ENCODE measurements at places on chromosomes 5 and 9.

- no peak for DNase-seq
Observed at GRCh38 chr5:32865475-32865874, 154.4 kb downstream of the NPR3 start.

DNA sequence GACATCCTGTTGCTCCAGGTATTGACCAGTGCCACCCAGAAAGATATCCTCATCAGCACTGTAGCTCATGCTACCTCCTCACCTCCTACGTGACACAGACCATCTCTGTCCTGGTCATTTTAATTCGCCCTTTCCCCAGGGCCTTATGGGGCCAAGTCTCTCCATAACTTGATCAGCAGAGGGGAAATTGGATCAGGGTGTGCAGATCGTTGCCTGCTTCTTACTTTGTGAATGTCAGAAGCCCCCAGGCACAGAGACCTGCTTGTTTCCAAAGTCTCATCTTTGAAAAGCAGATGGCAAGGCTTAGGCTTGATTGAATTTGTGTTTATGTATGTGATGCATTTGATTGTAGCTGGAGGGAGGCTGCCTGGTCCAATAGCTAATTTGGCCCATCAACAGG is 8.8 kb upstream of the DBH start:
- no peak for DNase-seq

DNA sequence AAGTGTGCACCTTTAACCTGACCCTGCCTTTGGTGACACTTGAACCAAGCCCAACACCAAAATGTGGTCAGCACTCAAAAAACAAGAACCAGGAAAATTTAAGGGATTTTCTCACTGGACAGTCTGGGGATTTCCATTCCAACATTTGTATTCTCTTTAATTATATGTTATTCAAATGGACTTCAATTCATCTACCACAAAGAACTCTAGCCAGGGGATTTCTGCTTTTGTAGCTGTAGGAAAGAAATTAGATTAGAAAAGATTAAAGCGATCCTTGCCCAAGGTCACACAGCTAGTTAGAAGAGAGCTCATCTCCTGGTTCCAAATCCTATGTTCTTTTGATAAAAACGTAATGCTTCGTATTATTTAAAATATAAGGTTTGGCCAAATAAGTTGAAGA is 94.8 kb upstream of the JAK2 start:
- DNase-seq, result no peak

- no peak for DNase-seq
Observed at GRCh38 chr5:80103371-80103770, 68.2 kb downstream of the THBS4 start.

- DNase-seq, result peak; percentile 90
Observed at GRCh38 chr5:150129813-150130492, 25.7 kb downstream of the PDGFRB start.

DNA sequence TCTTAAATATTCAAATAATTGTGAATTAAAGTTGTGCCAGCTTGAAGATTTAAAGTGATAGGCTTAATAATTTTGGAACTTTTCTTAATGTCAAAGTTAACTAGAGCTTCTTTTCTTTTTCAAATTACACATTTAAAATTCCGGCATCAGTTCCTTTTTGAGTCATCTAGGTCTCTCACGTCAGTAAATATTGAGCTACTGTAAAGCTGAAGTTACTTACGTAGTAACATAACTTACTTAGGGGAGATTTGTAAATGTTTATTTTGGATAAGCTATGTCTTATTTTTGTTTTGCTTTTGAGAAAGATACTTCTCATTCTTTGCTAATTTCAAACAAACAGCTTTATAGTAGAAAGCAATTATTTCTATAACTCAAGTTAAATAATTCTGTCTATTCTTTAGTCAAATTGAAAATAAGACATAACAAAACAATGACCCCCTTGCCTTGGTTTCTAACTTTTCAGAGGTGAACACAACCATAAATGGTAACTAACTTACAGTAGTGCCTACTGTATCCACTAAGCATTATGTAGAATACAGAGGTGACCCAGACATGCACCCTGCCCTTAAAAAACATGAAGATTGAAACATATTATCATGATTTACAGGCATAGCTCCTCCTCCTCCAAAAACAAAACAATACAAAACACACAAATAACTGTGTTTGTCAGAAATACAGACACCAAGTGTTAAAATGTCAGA is 29.8 kb downstream of the CD274 start:
- no peak for DNase-seq

DNA sequence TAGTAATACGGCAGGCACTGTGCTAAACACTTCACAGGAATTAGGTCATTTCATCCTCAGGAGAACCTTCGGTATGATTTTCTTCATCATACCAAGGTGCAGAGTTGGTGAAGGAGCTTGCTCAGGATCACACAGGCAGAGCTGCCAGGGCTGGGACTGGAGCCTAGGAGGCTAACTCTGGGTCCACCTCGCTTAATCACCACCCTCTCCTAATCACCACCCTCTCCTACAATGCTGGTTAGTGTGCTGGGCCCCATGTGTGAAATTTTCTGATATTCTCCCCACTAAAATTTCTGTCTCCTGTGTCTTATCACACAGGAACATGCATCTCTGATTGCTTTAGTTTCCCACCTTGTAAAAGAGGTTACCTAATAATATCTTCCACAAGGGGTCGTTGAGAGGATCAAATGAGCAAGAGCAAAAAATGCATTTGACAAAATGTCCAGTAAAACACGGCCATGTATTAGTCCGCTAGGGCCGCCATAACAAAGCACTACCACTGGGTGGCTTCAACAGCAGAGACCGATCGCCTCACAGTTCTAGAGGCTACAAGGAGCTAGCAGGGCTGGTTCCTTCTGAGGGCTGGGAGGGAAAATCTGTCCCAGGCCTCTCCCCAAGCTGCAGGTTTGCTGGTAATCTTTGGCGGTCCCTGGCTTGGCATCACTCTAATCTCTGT is 128.2 kb upstream of the NFIB start:
- peak; percentile 49 for DNase-seq

DNA sequence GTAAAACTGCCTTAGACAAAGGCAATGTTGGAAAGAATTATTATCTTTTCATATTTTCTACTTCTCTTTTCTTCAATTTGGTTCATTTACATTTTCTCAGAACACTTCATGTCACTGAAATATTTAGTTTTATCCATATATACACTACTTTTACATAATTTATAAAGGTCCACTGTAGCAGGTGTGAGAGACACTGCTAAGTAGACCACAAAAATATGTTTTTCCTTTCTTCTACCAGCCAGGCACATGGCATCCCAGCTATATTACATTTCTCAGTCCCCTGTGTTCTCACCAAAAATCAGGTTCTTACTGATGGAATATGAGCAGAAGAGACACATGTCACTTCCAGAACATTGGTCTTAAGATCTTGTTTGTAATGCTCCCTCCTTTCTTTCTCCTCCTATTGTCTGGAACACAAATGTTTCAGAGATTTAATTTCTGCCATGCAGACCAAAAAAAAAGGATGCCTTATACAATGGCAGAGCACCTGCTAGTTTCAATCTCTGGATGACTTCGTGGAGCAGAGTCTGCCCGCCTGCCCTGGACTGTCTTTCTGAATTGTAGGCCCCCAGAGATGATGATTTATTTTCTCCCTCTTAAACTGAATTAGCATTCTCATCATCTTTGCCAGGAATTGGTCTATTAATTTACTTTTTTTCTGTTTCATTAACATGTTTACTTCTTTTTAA is 125.4 kb upstream of the ACOT12 start:
- no peak for DNase-seq

DNA sequence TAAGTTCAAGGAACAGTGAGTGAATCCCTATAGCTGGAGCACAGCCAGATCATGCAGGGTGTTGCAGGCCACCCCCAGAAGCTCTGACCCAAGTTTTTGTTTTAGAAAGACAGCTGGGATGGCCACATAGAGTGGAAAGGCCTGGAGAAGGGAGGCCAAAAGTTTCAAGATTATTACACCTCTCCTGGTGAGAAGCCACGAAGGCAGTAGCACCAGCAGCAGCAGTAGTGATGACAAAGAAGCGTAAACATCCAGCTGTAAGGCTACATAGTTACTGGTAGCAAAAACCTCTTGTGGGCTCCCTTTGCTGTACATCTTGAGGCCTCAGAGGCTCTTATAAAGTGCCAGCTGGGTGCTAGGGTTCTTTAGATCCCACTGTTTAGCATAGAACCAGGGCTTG is 11.8 kb downstream of the ADAMTSL1 start:
- DNase-seq, result no peak

GRCh38 chr9:127267793-127268525 is 3.4 kb downstream of the GARNL3 start:
- DNase-seq, result no peak

- DNase-seq, result no peak
Observed at GRCh38 chr9:97771641-97772040, 74.5 kb upstream of the XPA start.

DNA sequence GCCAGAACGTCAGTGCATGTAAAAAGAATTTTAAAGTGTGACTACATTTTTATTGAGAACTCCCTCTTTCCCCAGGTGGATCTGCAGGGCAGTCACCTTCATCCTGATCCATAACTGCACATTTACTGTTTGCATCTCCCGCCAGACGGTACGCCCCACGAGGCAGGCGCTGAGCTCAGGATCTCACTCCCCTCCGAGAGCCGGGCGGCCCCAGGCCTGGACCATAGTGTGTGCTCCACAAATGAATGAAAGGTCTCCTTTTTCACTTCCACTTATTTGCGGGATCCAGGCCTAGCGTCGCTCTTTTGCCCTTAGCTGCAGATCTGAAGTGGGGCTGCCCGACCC is 378 bp downstream of the DROSHA start:
- peak; percentile 52 for DNase-seq

DNA sequence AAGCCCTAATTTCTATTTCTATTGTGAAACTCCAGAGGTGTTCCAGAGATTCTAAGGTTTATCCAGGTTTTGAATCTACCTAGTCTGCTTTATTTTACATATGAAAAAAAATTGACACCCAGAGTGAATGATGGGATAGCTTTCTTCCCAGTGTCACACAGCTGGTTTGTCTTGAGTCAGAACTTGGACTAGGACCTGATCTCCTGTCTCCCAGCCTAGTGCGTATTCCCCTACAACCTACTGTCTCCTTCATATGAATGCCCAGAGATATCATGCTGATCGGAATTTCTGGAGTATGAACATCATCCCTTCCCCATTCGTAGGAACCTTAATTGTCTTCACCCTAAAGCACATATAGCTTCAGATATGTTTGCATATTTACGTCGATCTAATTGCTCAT is 524.2 kb downstream of the SPATA31D1 start:
- DNase-seq, result no peak

DNA sequence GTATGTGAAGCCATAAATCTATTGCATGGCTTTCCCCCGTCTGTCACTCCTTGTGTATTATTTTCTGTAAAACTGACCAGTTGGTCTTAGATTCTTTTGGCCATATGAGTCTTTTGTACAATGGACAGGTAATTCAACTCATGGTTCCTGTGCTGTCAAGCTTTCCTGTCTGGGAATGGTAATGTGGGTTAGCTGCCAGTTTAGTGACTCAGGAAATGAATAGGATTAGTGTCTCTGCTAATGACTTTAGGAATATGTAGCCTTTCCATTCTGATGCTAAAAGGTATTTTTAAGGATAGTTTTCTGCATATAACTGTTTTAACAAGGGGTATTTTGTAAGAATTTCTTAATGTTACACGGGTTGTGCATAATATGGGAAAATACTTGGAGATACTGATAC is 182.7 kb downstream of the PBX3 start:
- DNase-seq, result no peak

DNA sequence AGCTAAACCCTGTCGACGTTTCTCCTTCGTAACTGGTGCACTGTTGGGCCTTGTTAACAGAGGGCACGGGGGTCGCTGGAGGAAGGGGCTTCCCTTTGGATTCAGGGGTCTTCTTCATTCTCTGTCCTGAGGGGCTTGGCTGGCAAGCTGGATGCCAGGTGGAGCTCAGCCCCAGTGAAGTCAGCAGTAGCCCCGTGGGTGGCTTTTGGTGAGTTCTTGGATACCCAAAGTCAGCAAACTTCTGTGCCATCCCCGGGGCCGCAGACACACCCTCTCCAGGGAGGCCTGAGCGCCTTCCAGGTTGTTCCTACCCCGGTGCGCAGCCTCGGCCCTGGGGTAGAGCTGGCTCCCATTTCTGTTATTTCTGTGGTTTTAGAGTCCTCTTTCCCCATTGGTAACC is 12.3 kb upstream of the OBP2A start:
- no peak for DNase-seq

DNA sequence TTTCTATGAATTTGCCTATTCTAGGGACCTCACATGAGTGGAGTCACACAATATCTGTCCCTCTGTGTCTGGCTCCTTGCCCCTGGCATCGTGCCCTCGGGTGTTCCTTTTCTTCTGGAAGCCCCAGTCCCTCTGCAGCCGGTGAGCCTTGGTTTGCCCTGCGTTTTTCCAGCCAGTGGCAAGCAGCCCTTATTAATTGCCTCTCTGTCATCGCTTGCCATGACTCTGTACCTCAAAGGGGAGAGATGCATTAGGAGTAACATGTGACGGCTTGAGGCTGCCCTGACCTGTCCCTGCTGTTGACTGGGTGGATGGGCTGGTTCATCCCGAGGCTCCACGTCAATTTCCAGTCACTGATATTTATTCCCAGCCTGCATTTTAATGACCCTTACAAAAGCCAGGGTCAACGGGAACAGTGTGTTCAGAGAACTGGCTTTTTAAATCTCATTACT is 87.3 kb downstream of the CFAP90 start:
- no peak for DNase-seq

- no peak for DNase-seq
Observed at GRCh38 chr9:72749276-72749675, 203.6 kb downstream of the ALDH1A1 start.

DNA sequence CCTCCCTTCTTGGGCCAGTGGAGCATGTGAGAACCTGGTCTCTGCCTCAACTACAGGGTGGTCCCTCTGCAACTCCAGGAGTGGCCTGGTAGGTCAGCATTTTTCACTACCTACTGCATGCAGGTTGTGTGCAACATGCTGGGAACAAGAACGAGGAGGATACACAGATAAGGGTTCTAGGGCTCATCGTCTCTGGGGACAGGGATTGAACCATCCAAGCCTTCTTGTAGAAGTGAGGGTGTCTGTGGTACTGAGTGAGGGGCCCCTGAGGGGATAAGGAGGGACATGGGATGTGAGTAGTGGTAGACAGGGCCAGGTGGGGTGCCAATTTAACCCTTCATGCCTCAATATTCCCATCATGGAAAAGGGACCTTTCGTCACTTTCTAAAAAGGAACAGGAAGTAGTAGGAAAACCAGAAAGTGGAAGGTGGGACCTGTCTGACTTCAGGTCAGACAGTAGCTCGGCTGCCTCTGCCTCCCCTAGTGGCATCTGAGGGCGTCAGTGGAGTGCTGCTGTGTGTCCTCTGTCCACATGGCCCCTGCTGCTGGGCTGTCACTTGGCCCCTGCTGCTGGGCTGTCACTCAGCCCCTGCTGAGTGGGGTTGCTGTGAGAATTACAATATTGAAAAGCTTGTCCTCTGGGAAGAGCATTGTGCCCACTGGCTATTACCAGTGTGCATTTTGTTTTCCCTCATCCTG is 48.6 kb upstream of the RNU6ATAC start:
- DNase-seq, result no peak

DNA sequence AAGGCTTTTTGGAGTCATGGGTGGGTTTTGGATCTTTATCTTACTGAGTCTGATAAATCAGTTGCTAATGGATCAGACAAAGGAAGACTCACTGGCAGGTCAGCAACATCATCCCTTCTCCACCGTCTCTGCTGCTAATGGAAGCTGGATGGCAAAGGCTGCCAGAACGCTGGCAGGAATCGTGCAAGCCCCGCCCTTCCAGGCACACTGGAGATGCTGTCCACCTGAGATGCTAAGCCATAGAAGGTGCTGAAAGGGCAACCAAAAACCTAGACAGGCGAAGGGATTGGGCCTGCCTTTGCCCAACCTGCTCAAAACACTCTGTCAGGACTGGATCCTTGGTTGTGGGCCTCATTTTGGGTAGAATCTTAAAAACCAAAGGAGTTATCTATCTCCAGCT is 139.5 kb upstream of the FSTL4 start:
- DNase-seq, result no peak
